Tibial artery (tissue), 4 donors: ENCODE measurements at places on chromosomes 11 and 22.
A peak's percentile ranks its signal among the peaks of the same experiment; 100 is the strongest.

- DNase-seq, result no peak
- H3K36me3 ChIP-seq, result no peaks in the 10 kb centered on the region
Measured at GRCh38 chr11:9397746-9398680, 13.6 kb downstream of the IPO7 start.

- peaks cover 23% of the 10 kb centered on the region for H3K4me1 ChIP-seq
- H3K27ac ChIP-seq, result no peak overlapping the region
- peak overlapping the region; percentile 85 for H3K4me3 ChIP-seq
- no peaks in the 10 kb centered on the region for H3K27me3 ChIP-seq
- peak; percentile 75 for DNase-seq
Measured at GRCh38 chr22:21865041-21865440, 2.4 kb downstream of the MAPK1 start.

GRCh38 chr22:20579273-20580120, 72.1 kb downstream of the MED15 start:
- no peaks in the 10 kb centered on the region for H3K27me3 ChIP-seq
- no peak overlapping the region for H3K27ac ChIP-seq
- H3K36me3 ChIP-seq, result peaks cover 48% of the 10 kb centered on the region
- no peak for DNase-seq
- H3K4me1 ChIP-seq, result no peaks in the 10 kb centered on the region

DNA sequence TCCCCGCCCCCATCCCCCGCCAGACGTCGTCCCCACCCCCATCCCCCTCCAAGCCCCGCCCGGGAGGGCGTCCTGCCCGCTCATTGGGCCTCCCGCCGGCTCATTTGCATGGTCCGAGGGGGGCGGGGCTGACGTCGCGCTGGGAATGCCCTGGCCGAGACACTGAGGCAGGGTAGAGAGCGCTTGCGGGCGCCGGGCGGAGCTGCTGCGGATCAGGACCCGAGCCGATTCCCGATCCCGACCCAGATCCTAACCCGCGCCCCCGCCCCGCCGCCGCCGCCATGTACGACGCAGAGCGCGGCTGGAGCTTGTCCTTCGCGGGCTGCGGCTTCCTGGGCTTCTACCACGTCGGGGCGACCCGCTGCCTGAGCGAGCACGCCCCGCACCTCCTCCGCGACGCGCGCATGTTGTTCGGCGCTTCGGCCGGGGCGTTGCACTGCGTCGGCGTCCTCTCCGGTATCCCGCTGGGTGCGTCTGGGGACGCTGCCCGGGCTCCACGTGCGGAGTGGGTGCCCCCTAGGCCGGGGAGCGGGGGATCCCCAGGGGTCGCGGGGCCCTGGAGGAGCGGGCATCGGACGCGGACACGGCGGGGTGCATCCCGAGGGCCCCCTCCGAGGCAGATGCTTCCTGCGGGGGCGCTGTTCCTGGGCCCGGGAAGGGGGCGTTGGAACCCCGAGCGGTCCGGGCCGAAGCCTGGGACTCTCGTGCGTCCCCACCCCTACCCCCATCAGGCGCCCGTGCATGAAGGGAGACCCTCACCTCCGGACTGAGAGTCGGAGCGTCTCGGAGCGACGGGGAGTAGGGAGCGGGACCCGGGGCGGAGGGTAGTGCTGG, at the start of gene PNPLA3:
Gene PNPLA3, plus strand, starts transcription at position 175 of the 834 bp plus-strand sequence. Its CDS starts 107 bp downstream, at position 282.
- peaks cover 72% of the 10 kb centered on the region for H3K27me3 ChIP-seq
- H3K36me3 ChIP-seq, result no peaks in the 10 kb centered on the region
- no peak within 1 kb of the TSS for H3K27ac ChIP-seq
- peak; percentile 82 for DNase-seq
- H3K4me3 ChIP-seq, result peak within 1 kb of the TSS; percentile 46

DNA sequence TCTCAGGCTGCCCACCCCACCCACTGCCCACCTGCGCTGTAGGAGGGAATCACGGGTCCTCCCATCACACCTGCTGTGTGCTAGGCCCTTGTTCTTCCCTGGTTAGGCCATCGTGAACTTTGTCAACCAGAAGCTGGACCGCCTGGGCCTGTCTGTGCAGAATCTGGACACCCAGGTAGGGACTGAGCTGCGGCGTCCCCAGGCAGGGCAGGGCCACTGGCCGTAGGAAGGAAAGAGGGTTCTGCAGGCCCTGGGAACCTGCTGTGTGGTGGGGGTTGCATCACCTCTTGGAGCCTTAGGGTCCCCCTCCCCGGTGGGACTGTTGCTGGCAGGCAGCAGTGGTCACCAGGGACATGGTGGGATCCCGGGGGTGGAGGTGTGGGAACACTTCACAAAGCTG, 15.5 kb downstream of the PARVG start:
- H3K27me3 ChIP-seq, result no peaks in the 10 kb centered on the region
- H3K4me1 ChIP-seq, result no peaks in the 10 kb centered on the region
- no peak overlapping the region for H3K4me3 ChIP-seq
- H3K36me3 ChIP-seq, result no peaks in the 10 kb centered on the region
- no peak overlapping the region for H3K27ac ChIP-seq

DNA sequence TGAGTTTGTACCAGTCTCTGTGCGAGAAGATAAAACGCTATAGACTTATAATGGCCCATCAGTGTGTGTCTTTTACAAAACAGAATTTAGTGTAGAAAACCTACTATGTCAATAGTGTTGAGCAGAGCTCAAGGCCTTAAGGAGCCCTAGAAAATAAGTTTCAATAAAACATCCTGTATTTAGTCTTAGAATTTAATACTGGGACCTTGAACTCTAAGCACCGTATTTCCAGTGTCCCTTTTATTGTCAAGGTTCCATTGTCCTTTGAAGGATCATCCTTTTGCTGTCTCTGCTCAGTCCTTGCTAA, 16.6 kb downstream of the CDC45 start:
- H3K27ac ChIP-seq, result no peak overlapping the region
- no peak for DNase-seq
- no peaks in the 10 kb centered on the region for H3K27me3 ChIP-seq
- no peaks in the 10 kb centered on the region for H3K36me3 ChIP-seq

DNA sequence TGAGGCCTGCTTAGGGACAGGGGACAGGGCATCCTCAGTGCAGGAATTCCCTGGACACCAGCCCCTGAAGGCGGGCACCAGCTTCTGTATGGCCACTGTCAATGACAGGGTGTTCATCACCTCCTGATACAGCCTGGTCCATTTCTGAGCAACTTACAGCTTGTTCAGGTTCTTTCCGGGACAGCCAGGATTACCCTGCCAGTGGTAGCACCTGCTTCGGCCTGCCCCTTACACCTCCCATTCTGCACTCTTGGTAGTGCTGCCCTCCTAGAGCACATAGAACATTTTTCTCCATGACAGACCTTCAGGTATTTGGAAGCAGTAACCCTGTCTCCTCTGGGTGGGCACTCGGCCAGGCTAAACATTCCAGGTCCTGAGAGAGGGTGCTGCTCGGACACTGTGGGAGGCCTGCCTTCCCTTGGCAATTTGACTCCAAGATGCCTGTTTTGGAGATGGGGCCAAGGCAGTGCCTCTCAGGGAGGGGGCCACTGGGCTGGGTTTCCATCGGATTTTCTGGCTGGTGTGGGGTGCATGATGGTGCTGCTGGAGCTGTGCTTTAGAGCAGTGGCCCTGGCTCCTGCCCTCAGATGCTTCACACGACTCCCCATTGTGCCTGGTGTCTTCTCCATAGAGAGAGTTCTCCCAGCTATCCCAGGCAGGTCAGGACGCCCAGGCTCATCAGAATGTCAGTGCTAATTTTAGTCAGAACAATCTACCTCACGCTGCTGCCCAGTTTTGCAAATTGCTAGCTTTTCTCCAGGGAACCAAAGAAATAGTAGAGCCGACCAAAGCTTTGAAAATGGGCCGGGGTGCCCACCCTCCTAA, 1.2 kb downstream of the GAL3ST3 start:
- no peak overlapping the region for H3K4me3 ChIP-seq
- H3K27me3 ChIP-seq, result peaks cover 11% of the 10 kb centered on the region
